ENCODE measurements at places on chromosomes 3 and 15.

DNA sequence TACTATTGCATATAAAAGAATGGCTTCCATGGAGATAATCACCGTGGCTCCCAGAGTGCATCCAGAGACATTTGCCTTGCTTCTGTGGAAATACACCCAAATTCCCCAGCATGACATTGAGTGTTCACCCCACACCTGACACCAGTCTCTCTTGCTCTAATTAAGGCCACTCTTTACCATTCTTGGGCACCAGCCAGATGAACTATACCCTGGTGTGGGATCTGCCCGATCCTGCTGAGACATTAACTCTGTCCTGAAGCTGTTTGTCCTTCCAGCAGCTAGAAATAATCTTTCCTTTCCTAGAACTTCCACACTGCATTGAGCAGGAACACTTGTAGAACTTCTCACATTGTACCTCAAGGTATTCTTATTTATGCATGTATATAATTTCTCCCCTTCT, 105.2 kb downstream of the LPP start:
- no peak for DNase-seq

DNA sequence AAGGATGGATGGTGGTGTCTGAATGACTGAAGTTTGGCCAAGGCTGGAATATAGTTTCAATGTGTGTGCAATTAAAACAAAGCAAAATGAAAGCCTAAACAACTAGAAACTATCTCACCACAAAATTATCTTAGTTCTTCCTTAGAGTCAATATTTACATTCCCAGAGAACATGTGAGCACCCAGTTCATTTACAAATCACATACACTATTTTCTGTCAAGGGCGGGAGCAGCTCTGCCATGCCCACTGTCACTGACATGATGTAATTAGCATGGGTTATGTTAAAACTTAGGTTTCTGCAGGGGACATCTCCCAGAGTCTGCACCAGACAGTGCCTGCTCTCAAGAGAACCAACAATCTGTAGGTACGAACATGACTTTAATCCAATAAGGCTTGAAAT, 65.0 kb downstream of the PDZRN3 start:
- DNase-seq = no peak

GRCh38 chr3:20008646-20009045, 3.4 kb downstream of the PP2D1 start:
- DNase-seq = no peak

- DNase-seq = no peak
Observed at GRCh38 chr3:24683090-24683489, 188.4 kb upstream of the THRB start.

GRCh38 chr3:166607933-166608521, 770.8 kb upstream of the BCHE start:
- no peak for DNase-seq

DNA sequence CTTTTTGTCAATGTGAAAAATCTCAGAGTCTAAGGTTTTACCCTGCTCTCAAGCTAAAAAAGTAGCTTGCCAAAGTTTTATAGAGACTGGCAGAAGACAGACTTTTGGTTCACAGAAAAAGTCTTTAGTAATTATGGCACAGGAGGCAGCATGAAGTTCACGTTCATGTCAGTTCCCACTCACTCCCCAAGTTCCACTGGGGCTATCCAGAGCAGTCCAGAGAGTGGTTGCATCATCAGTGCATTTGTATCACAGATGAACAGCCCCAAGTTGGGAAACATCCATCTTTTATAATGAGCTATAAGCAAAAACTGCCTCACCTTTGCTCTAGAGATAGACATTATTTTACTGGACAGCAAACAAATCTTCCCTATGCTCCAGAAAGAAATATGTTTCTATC, 454.1 kb upstream of the AGTR1 start:
- DNase-seq = no peak

- DNase-seq = no peak
Observed at GRCh38 chr15:61680260-61681037, 379.8 kb downstream of the VPS13C start.
